Esophagus squamous epithelium (tissue), 5 donors: ENCODE measurements at places on chromosomes 4 and X.
A peak's percentile ranks its signal among the peaks of the same experiment; 100 is the strongest.

- no peak for DNase-seq
Observed at GRCh38 chr4:113646442-113646822, 115.1 kb downstream of the CAMK2D start.

- DNase-seq = no peak
Observed at GRCh38 chr4:26220696-26221095, 100.1 kb upstream of the RBPJ start.

DNA sequence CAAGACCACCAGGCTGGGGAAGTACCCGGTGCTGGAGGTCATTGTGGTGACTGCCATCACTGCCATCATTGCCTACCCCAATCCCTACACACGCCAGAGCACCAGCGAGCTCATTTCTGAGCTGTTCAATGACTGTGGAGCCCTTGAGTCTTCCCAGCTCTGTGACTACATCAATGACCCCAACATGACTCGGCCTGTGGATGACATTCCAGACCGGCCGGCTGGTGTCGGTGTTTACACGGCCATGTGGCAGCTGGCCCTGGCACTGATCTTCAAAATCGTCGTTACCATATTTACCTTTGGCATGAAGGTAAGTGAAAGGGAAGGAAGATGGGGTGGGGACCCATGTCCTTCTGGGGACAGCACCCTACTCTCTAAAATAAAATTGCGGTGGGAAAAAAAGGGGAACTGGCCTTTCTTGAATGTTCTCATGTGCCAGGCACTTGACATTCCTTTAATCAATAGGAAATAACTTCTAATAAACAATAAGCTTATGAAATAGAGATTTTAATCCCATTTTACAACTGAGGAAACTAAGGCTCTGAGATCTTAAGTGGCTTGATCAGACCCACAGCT lies 51.6 kb downstream of the CLCN4 start:
- DNase-seq = no peak

DNA sequence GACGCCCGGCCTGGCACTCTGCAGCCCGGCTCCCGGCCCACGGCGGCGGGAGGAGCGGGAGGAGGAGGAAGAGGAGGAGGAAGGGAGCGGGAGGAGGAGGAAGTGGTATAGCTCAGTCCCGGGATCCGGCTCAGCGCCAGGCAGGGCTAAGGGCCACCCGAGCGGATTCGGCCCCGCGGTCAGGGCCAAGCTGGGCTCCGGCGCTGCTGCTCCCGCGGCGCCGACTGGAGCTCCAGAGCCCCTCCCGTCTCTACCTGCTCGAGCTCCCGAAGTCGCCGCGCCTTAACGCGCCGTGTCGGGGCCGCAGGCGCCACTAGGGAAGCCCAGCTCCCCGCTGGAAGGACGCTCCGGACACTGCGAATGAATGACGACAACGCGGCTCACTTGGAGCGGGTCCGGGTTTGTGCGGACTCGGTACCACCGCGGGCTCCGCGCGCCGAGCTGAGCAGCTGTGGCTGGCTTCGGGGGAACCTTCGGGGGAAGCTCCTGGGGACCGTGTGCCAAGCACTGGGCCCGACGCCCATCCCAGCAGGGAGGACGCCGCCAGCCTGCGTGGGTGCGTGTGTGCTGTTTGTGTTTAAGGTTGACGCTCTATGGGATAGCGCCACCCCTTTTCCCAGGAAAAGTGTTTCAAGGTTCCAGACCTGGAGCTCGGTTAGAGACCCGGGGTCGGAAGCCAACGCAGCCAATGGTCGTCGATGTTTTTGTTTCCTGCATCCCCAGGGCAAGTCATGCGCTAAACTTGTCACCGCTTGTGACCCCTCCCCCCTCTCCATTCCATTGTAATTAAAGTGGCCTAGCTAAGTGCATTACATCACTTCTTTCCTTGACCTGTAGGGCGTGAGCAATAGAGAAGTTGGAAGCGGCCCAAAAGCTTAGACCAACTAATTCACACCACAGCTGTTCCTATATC lies at the start of gene TBC1D9:
TBC1D9 (minus strand) TSS at position 67 of the 913 bp plus-strand sequence. CDS start 340 bp downstream, outside the sequence.
- peak; percentile 20 for DNase-seq

DNA sequence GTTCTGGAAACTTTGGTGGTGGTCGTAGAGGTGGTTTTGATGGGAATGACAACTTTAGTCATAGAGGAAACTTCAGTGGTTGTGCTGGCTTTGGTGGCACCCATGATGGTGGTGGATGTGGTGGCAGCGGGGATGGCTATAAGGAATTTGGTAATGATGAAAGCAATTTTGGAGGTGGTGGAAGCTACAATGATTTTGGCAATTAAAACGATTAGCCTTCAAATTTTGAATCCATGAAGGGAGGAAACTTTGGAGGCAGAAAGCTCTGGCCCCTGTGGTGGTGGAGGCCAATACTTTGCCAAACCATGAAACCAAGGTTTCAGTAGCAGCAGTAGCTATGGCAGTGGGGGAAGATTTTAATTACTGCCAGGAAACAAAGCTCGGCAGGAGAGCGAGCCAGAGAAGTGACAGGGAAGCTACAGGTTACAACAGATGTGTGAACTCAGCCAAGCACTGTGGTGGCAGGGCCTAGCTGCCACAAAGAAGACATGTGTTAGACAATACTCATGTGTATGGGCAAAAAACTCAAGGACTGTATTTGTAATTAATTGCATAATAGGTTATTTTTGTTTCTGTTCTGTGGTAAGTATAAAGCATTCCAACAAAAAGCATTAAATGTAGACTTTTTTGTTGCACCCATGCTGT lies 23.2 kb upstream of the SOD3 start:
- DNase-seq = no peak

GRCh38 chr4:156792462-156793085 lies 179.0 kb downstream of the PDGFC start:
- DNase-seq = no peak

GRCh38 chrX:153708415-153708814 lies 15.8 kb downstream of the BCAP31 start:
- no peak for DNase-seq
